ENCODE measurements at places on chromosomes 12 and 14.

GRCh38 chr14:76814726-76815645, 2.3 kb upstream of the ANGEL1 start:
- no peak for DNase-seq

GRCh38 chr14:51638071-51638944, 13.4 kb upstream of the FRMD6 start:
- DNase-seq, result no peak

GRCh38 chr12:108985750-108986149, 35.1 kb downstream of the SVOP start:
- DNase-seq, result no peak

DNA sequence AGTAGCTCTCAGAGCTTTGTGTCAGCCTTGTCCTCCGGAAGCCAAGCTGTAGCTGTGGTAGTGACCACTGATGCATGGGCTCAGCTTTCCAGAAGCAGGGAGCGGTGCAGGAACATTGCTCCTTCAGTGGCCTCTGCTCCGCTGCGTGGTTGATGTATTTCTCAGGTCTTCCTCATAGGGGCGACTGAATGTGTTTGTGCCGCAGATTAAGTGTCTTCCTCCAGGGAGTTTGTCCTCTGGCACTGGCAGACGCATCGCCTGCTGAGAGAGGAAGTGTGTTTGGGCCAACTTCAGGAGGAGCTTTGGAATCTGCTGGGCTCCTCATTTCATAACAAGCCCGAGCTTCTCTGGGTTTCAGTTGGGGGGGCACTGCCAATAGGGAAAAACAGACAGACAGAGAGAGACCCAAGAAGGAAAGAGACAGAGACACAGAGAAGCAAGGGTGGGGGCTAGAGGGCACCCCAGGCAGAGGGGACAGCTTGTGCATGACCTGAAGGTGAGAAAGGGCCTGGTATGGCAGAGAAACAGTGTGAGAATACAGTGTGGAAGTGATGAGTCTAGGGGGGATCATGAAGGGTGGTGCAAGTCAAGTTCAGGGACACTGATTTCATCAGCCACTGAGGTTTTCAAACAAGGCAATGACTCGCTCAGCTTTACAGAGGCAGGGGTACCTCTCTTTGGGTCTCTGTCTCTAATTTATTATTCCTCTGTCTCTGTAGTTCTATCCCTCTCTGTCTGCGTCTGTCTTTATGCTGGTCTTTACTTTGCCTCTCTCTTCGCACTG, 69.4 kb upstream of the PRIMA1 start:
- DNase-seq, result no peak

DNA sequence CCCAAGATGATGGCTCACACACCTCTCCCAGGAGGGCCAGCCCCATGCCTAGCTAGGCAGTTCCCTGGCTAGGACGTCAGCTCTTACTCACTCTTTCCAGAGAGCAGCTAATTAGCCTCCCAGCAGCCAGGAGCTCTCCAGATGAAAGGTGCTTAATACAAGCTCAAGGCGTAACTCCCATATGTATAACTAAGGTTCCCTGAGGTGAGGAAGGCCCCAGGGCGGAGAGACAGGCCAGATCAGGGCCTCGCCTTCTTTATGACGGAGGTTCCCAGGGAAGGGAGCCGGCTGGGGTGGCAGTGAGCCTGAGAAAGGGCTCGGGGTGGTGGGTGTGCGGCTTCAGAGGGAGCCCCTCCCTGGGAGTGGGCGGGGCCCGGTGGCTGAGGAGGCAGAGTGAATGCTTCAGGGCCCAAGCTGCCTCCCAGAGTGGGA, 26.4 kb upstream of the ZFP36L1 start:
- peak; percentile 71 for DNase-seq

GRCh38 chr14:101331661-101332169, 229.6 kb upstream of the DIO3 start:
- no peak for DNase-seq

- DNase-seq, result no peak
Measured at GRCh38 chr12:2101359-2101758, 48.6 kb downstream of the CACNA1C start.

DNA sequence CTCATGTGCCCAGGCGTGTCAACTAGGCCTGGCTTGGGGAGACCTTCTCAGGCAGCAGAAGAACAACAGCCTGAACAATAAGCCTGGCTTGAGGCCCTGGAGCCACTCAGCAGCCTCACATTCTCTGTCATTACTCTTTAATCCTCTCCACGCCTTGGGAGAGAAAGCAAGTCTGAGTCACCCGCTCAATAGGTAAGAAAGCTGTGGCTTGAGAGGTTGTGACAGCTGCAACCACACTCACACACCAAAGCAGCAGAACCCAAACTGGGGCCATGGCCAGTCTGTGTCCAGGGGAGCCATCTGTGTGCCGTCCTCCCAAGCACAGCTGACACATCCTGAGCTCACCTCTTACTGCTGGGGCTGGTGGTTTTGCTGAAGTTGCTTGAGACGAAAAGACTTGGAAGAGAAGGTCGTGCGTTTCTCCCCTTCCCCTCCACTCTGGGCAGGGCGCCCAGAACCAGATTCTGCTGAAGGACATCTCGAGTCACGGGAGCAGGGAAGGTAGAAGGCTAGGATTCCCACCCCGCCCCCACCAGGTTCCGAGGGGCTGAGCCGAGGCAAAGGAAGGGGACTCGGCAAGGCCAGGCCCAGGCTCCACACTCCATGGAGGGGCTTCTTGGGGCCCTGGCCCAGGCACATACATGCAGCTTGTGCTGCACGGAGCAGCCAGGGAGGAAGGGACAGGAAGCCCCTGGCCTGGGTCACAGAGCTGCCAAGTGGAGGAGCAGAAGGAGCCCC, 5.5 kb downstream of the TMEM63C start:
- DNase-seq, result no peak

GRCh38 chr14:74671789-74672188, 41.1 kb downstream of the AREL1 start:
- peak; percentile 76 for DNase-seq

- no peak for DNase-seq
Measured at GRCh38 chr14:56145181-56145769, 27.1 kb downstream of the PELI2 start.

DNA sequence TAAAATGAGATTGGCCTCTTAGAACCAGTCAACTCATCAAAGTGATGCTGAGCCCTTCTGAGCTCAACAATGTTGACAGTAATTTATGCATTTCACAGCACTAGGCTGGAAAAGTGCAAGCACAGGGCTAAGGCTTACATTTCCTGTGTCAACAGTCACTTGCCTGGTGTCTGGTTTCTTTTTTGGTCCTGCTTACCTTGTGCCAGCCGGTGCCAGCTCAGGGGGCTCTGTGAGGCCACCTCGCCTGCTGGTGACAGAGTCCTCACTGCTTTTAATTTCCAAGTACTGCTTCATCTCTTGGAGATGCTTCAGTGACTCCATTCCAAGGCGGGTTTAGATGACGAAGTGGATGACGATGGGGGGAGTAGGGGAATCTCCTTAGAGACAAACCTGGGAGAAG, 53.1 kb upstream of the KCNA1 start:
- DNase-seq, result no peak

- DNase-seq, result no peak
Measured at GRCh38 chr12:70467476-70467875, 101.4 kb downstream of the KCNMB4 start.

Measured in NCI-H226 (cell line).